ENCODE measurements at places on chromosomes 5 and 9.

DNA sequence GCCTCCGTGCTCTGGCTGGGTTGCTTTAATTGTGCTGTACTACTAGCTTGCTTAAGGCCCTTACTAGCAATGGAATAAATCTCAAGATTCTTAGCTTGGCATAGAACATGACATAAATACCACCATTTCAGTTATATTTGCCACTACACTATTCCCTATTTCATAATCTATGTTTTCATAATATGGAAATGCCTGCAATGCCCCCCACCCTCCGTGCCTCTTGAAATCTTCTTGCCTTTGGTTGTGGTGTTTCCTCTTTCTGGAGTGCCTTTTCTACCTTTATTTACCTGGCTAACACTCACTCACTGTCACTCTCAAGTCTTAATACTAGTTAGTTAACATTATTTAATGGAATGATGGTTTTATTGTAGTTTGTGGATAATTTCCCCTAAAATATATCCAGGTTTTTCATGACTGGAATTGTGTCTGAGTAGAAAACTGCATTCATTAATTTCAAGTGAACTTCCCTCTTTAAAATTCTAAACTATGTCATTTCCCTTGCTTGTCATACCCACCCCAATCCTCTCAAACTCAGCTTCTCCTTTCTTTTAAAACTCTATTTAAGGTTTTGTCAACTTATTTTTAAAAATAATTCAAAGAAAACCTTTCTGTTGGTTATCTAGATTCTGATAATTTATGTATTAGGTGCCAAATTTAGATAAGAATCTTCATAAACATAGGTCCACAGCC, 521.7 kb upstream of the DAB2 start:
- DNase-seq = no peak

DNA sequence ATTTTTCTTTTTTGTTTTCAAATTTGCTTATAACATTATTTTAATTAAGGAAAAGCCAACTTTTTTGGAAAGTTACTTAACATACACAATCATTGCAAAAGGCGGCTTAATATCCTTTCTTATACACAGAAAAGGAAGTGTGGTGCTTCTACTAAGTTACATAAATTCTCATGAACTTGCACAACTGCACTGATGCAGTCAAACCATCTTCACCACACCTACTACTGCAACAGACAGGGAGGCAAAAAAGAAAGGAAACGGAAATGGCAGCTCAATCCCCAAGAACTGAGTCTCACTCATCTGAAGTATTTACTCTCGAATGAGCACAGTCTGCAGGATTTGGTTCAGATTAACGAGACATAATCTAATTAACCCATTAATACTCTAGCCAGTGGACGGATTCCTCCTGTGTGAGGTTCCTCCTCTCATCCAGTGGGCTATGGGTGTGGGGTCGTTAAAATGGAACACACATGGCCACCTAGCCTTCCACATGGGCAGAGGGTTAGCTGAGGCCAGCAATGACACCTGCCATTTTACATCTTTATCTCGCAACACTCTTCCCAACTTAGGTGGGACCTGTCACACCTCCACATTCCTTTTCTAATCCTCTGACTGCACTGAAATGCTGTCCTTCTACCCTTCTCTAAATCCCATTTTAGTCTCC, 30.0 kb downstream of the GOLM1 start:
- DNase-seq = no peak

DNA sequence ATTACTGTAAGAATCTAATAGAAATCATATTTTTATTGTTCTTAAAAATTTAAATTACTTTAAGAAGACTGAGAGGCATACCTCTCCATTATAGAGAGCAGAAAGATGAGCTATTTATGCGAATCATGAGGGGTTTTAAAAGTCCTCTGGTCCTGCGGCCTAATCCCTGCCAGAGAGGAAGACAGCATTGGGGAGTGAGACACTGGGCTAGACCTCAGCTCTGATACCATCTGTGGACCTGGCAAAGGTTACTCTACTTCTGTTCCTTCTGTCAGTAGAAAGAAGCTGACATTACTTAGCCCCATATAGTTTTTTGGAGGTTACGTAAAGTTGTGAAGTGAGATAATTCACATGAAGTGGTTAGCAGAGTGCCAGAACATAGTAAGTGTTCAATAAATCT, 103.6 kb downstream of the CCDC192 start:
- DNase-seq = no peak

DNA sequence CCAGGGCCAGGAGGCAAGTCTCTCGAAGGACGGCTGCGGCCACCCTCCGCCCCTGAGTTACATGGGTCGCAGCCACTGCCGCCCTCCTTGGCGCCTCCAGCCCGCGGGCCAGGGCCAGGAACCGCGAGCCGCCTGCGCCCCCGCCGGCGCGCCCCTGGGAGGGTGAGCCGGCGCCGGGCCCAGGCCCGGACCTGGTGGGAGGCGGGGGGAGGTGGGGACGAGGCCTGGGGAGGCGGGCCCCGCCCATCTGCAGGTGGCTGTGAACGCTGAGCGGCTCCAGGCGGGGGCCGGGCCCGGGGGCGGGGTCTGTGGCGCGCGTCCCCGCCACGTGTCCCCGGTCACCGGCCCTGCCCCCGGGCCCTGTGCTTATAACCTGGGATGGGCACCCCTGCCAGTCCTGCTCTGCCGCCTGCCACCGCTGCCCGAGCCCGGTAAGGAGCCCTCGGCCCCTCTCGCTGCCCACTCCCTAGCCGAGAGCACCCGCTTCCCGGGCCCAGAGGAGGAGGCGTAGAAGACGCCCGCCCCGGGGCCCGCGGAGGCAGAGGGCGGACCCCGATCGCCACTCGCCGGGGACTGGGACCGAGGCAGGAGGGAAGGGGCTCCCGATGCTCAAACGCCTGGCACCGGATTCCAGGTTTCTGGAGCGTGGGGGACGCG, at the start of gene ASS1:
Gene ASS1 (plus strand): TSS at position 397 of the 657 bp plus-strand sequence. CDS start 7,268 bp downstream, outside the sequence.
- DNase-seq = no peak

GRCh38 chr5:128765448-128766061, 199.7 kb upstream of the SLC27A6 start:
- no peak for DNase-seq

- DNase-seq = peak; percentile 22
Measured at GRCh38 chr5:160463740-160464465, 42.2 kb downstream of the PTTG1 start.

DNA sequence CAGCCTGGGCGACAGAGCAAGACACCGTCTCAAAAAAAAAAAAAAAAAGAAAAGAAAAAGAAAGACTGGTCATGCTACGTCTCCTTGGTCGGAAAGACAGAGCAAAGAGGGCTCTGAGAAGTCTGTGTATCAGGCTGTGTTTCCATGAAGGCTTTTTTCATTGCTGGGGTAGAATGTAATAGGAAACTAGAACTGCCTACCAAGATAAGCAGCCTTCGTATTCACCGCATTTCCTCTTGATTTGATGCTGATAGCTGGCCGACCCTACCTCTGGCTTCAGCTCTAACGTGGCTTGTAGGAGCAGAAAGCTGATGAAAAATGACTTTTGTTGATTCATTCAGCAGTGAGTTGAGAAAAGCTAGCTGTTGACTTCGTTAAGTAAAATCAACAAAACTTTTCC, 17.4 kb downstream of the SLC1A3 start:
- no peak for DNase-seq

GRCh38 chr5:172757394-172758010, 13.5 kb downstream of the DUSP1 start:
- no peak for DNase-seq

- no peak for DNase-seq
Measured at GRCh38 chr5:147935032-147935431, 28.7 kb upstream of the C5orf46 start.

DNA sequence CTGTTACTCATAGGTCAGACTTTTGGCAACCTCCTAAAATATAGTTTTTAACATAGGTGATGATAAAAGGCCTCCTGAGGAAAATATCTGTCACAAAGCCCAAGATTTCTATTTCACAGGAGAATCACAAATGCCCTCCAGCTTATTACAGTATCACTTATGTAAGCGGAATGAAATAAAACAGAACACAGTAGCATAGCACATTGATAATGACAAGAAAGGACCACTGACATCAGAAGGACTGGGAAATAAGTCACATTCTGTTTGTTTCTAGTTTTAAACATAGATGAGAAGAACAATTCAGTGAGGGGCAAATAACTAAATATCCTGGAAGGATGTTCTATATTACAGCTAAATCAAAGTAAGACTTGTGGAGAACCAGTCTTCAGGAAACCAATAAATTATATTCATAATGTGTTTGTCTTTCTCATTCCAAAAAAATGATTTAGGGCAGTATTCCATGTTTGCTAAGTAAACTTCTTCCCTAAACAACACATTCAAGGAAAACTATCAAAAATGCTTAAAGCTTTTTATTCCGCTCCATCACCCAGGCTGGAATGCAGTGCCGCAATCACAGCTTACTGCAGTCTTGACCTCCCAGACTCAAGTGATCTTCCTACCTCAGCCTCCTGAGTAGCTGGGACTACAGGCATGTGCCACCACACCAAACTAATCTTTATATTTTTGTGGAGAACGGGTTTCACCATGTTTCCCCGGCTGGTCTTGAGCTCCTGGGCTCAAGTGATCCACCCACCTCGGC, 20.8 kb upstream of the CTNNAL1 start:
- DNase-seq = no peak

DNA sequence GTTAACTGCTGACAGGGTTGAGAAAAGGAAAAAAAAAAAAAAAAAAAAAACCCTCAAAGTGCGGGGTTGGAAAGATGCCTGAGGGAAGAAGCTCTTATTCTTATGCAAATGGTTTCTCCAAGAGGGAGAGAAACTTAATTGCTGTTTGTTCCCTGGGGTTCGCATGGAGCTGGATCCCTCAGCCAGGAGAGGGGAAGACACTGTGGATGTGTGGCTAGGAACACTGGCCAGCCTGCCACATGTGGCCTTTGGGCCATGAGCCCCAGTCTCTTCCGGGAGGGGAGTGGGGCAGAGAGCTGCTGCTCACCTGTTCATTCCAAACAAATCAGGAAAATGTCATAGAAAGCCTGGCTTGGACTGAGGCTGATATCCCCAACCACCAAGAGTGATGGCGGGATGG, 9.4 kb upstream of the SCGB3A2 start:
- no peak for DNase-seq

- DNase-seq = no peak
Measured at GRCh38 chr9:123360161-123361085, 4.4 kb downstream of the CRB2 start.

GRCh38 chr9:120889606-120890271, 12.8 kb upstream of the PHF19 start:
- DNase-seq = no peak

DNA sequence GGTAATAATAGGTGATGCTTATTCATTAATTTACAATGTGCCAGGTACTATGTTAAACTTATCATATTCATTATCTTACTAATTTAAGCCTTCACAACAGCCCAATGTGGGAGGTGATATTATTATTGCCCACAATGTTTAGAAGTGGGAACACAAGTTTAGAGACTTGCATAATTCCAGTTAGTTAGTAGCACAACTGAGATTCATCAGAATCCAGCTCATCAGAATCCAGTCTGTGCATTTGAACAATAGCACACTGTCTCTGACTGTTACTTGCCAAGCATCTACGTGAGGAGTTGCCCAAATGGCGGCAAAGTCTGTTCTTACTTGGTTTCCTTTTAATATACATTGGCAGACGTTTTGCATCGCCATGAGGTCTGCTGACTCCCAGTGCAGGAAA, 110.9 kb upstream of the BASP1 start:
- no peak for DNase-seq

GRCh38 chr9:132944294-132945185, at the start of gene TSC1:
TSS of gene TSC1 (minus strand) at chr9:132944616. CDS start at chr9:132928872, 15,744 bp downstream.
- DNase-seq = peak; percentile 97

DNA sequence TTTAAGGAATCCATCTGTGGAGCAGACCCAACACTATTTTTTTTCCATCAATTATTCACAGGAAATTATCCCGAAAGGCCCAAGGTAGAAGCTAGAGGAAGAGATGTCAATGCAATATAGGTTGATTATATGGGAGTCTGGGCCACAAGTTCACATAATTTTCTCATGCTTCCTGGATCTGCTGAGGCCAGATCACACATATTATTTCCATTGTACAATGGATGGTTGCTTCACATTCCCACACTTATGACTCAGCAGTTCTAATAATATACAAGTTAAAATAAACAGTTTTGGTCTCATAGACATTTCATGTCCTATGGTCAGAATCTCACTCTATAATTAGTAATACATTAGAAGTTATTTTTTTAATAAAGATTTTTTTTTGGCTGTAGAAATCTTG, 66.0 kb upstream of the PTPRD start:
- DNase-seq = peak; percentile 19

DNA sequence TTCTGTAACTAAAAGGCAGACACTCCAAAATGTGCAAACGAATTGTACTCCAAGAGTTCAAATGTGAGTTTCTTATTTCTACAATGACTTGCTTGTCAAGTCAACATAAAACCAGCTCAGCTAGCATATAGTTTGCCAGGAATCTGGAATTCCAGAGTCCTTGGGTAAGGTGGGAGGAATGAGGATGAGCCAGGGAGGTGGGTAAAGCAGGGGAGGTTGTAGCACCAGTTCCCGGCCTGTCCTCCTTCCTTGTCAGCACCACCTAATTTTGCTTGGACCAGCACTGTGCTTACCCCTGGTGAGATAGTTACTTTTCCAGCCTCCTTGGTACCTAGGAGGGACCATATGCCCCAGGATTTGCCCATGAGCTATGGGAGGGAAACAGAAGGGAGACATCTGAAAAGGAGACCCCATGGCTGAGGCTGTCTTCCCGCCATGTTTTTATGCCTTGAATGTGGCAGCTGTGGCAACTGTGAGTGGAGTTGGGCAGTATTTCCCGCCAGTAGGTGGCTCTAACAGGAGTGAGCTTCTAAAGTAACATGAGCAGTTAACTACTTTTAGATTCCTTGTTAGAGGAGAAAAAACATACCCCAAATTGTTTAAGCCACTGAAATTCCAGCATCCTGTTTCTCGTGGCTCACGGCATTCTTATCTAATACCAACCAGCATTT, 302.5 kb downstream of the TENT4A start:
- DNase-seq = no peak

- DNase-seq = no peak
Measured at GRCh38 chr9:26535151-26535550, 357.5 kb downstream of the CAAP1 start.

DNA sequence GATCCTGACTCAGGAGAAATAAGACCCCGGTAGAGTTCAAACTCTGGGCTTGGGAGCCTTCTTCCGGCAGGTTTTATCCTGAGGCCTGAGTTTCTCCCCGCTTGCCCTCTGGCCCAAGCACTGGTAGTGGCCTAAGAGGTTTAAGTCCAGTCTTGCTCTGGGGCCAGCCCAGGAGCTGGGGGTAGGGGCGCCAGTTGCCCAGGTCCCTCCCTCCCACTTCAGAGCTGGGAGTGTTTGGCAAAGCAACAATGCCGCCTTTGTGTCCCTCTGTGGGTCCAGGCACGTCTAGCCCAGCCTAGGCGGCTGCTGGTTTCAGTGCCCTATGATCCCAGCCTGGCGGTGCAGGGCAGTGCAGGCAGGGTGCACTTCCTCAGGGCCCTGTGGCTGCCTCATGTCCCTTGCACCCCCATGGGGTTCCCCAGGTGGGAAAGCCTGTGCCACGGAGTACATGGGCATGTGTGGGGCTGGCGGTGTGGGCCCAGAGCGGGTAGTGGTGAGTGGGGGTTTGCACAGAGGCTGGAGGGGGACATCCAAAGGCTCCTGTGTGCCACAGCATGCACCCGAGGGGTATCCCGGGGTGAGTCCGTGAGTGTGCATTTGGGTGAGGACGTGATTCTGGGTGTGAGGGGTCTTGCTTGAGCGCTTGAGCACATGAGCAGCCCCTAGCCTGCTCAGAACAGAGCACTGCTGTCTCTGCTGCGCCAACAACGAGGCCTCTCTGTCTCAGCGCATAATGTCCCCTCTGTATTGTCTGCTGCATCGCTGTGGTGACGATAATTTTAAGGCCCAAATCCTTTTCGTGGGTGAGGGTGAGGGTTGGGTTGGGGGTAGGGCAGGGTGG, 61.7 kb upstream of the PSD2 start:
- no peak for DNase-seq

GRCh38 chr5:2634399-2635176, 116.9 kb downstream of the IRX2 start:
- DNase-seq = no peak
